ENCODE measurements at places on chromosomes 3 and 15. TPM values are rescaled to one million over a fixed set of nuclear protein-coding genes. Genes with fewer than 3 reads are reported as not detected.
A peak's percentile ranks its signal among the peaks of the same experiment; 100 is the strongest.

DNA sequence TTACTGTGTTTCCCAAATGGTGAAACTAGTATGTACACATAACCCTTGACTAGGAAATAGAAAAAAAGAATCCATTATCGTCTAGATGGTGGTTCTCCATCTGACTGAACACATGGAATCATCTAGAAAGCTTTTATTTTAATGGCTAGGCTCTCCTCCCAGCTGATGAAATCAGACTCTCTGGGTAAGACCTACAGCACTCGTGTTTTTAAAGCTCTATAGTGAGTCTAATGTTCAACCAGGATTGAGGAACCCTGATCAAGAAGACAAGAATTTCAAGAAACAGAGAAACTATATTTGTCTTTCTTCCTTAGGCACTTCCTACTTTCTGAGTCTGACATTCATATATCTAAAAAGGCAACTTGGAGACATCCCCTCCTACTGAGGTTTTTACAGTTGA, 118.8 kb downstream of the TMCO5A start:
- DNase-seq = no peak

DNA sequence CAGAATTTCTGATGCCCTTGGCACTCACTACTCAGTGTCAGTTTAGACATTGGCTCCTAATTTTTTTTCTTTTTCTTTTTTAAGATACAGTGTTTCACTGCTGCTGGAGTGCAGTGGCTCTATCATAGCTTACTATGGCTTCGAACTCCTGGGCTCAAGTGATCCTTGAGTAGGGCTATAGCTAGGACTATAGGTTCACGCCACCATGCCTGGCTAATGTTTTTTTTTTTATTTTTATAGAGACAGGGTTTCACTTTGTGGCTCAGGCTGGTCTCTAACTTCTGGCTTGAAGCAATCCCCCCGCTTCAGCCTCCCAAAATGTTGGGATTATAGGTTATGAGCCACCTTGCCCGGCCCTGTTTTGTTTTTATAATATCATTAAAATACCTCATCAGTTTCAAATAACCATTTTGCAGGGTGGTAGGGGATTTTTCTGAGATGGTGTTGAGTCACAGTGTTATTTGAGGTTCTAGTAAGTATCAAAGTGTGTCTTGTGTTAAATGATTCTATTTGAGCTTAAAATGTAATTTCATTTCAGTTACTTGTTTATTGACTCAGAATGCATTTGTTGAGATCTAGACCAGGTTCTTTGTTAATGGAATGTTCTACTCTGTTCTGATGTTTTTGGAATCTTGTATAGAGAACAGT, 7.0 kb downstream of the FNDC3B start:
- peak; percentile 32 for DNase-seq

Gene ANP32A
- 86.8 TPM for polyA plus RNA-seq

- DNase-seq = no peak
Observed at GRCh38 chr3:148101061-148101460, 596.6 kb upstream of the AGTR1 start.

DNA sequence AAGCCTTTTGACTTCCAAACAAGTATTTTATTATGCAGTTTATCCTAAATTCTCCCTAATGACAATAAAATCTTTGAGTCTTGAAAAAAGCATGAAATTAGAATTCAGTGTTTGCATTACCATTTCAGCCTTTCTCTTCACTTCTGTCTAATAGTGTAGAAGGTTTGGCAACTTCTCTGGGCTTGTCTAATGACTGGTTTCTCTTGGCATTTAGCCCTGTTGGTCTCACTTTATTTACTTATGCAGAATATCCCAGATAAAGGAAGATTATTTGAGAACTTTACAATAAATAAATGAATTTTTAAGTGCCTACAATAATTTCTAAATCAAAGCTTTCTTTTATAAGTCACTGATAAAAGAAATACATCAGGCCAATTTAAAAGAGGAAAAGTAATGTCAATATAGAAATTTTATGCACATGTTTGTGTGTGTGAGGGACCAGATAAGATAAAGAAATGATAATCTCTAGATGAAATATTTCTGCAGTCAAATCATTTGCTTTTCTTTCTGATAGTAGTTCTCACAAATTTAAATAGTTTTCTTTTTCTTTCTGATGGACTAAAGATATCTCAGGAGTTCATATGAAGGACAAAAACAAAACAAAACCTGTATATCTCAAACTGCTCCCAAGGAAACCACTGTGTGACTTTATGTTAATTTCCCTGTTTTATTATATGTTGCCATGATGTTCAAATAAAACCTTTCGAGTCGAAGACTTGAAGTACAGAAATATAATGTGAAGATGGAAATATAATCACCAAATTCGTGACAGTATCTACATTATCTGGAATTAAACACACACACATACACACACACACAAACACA, 533.1 kb upstream of the CBLB start:
- DNase-seq = no peak

Gene SAMMSON
- not detected for polyA plus RNA-seq

GRCh38 chr3:184489268-184489841, 72.2 kb upstream of the EPHB3 start:
- no peak for DNase-seq

DNA sequence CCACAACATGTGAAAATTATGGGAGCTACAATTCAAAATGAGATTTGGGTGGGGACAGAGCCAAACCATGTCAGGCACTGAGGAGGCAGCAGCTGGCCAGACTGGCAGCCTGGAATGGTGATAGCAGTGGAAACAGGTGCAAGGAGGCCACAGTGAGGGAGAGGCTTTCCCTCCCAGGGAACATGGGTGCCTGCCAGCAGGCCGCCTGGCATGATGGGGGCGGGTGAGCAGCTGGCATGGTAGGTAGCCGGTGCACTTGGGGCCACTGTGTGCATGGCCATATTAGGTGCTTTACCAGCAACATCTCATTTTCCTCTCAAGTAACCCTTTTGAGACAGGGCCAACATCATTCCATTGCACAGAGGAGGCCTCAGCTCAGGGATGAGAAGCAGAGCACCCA, 18.3 kb upstream of the MRPS22 start:
- DNase-seq = no peak
